Kasumi-1 (cell line): ENCODE measurements at places on chromosomes 1 and 21.

DNA sequence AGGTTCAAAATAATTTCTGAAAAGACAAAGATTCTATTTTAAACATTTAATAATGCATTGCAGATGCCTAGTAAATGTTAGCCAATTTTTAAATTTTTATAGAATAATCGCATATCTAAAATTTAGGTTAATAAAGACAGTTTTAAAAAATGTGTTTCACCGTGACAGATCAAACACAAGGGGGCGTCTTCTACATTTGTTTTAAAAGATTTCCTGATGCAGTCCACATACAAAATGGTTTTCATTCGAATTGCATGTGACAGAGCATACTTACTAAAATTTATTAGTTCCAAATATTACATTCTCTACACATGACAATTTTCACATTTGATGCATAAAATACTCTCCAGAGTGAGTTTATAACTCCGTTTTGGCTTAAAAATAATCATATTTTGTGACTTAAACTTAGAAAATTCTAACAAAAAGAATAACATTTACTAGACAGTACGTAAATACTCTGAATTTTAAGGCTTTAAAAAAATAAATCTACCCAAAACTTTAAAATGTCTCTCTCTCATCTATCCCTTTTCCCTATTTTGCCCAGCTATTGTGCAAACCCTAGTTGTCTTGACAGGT is 75.5 kb downstream of the ADAMTS1 start:
- DNase-seq = peak; percentile 54

DNA sequence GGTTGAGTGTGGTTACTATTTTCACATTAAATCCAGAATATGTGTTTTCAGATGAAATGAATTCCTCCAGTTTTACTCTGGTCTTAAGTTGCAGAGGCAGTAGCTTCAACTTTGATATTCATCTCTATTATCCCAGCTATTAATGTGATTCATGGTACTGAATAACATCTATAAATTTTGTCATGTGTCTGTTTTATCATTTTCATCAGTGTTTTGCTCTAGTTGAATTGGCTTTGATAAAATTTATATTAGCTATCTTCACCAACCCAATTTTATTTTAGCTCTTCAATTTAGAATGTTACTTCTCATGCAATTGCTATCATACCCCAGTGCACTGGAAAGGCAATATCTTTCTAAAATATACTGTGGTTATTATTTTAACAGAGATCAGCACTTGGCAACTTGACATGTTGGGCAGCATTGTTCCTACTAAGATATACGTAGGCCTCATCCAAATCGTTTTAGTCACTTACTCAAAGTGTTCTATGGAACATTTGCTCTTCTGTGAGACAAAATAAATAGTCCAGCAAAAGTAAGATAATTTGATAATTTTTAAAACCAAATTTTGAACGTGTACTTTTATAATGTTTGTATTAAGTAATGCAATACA is 184.3 kb downstream of the NCAM2 start:
- no peak for DNase-seq

GRCh38 chr1:23719162-23719820 is 24.0 kb upstream of the ELOA start:
- DNase-seq = no peak

DNA sequence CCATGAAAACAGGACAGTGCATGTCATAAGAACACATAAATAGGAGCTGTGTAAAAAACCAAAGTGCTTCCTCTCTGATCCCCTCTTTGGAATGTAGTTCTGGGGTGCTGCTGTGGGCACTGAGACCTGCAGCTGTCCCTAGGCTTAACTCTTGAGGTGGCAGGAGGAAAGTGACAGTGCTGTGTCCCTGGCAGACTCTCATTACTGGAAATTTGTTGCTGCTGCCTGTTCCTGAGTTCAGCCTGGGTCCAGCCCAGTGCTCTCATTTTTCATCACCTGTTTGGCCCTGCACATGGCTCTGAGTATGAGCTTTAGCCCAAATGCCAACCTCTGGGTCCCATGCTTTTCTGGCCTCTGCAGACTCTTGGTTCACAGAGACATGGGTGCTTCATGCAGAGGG is 329.3 kb downstream of the DSCAM start:
- no peak for DNase-seq

DNA sequence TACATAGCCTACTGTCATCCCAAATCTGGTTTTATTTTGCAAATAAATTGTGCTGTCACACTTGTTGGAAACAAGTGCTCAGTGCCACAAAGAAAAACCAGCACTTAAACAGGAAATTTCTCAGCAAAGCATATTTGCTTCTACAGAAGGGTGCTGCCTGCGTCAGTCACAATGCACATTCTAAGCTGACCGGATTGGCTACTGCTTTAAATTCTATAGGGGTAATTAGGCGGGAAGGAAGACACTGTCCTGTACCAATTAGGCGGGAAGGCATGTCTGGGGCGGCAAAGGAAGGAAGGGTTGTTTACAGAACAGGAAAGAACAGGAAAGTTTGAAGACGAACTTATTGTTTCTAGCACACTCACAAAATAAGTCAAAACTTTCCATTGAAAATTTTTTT is 2.8 kb downstream of the IFI16 start:
- peak; percentile 92 for DNase-seq

DNA sequence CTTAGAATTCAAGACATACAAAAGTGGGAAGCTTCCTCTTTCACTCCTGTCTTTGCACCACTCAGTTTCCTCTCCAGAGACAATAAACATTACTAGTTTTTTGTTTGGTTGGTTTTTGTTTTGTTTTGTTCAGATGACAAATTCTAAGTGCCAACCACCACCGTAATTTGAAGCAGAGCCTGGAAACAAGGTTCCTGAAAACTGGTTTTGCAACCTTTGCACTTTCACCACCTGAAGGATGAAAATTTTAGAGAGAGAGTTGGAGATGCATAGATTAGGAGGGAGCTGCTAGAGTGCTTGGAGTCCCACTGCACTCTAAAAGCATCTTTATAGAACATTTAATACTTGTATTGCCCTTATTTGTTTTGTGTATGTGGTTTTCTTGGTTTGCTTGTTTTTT is 20.2 kb upstream of the MGST3 start:
- DNase-seq = no peak

GRCh38 chr21:16535102-16535422 is 805.3 kb downstream of the USP25 start:
- DNase-seq = no peak

GRCh38 chr1:47738560-47739182 is 258.5 kb downstream of the TRABD2B start:
- DNase-seq = no peak

DNA sequence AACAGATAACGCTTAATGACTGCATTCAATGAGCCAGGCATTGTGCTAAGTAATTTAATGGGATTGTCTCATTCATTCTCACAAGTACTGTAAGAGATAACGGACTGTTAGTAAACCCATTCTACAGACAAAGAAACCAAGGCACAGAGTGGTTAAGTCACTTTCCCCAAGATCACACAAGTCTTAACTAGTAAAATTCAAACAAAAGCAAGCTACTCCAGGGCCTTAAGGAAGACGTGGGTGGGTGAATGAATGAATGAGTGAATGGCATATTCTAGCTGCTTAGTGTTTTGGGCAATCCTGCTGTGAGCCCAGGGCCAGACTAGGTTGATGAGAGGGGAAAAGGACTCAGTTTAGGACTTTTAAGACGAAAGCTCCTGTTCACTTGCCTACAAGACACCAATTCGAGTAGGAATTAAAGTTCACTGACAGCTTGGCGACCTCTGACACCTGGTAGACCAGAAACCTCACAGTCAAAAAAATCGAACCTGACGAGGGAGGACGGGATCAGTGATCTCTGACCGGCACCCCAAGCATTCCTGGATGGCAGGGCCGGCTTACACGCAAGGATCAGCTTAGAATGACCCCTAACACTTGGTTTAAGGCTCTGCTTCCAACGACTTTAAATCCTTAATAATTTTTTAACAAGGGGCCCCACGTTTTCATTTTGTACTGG is 557 bp downstream of the EMC1 start:
- DNase-seq = no peak

DNA sequence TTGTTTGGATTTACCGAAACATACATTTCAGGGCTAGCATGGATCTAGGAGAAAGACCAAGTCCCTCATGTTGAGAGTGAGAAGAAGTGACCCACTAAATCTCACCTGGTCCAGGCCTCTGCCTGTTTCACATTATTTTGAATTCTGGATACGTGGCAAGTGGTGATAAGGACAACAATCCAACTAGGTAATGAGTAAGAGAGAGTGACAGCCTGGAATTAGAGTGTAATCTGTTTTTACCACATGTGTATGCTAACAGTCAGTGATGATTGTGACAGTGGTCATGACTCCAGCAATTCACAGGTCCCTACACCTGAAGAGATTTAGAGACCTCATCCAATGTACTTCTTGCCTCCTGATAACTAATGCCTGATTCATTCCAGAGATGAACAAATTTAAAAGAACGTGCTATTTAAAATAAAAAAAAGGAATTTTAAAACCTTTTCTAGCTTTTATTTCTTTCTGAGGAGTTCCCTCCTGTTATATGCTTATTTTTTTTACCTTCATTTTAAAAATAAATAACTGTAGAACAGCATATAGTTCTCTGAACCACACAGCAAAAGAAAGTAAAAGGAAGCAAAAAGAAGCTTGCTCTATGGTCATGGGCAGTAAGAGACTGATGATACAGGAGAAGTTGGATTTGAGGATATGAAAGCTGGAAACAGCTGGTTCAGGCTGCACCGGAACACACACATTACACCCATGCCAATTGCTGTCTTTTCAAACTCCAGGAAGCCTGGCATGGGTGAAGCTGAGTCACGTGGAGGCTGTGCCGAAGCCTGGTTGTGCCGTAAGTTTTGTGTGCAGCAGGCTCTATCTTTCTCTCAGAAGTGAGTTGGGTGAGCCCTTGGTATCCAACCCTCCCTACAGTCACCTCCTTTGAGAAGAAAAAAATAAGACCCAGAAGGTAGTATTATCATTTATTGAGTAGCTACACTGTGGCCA is 14.7 kb downstream of the C1orf116 start:
- DNase-seq = no peak

GRCh38 chr1:53946252-53947171 is at the start of gene LRRC42:
LRRC42 (plus strand) TSS chr1:53946350; CDS start chr1:53952000, 5,650 bp downstream.
- DNase-seq = no peak

DNA sequence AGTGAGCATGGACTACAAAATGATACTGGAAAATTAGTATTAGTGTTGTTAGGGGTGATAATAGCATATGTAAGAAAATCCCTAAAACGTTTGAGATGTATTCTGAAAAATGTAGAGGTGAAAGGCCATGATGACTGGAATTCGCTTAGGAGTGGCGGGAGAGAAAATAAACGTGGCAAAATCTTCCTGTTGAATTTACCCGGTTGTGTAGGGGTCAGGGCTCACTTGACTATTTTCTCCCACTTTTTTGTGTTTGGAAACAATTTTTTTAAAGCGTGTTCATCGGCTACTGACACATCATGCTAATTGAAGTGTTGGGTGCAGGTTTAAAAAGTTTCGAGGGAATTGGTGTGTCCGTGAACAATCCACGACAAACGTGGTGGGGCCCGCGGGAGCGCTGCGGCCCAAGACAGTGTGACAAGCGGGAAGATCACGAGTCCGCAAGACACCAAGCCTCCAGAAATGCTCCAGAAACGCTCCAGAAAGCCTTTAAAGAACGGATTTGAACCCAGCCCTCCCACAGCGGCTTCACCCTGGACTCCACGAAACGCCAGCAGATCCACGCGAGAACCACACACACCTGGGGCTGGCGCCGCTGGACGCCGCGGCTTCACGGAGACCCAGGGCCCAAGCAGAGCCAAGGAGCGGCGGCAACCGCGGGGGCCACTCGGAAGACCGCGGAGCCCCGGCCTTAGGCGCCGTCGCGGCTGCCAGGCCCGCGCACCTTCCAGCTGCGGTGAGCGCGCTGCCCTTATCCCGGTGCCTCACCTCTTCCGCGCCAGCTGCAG is 573 bp downstream of the PSMG1 start:
- peak; percentile 24 for DNase-seq

- no peak for DNase-seq
Measured at GRCh38 chr1:158583962-158584361, 4.3 kb upstream of the OR10X1 start.

DNA sequence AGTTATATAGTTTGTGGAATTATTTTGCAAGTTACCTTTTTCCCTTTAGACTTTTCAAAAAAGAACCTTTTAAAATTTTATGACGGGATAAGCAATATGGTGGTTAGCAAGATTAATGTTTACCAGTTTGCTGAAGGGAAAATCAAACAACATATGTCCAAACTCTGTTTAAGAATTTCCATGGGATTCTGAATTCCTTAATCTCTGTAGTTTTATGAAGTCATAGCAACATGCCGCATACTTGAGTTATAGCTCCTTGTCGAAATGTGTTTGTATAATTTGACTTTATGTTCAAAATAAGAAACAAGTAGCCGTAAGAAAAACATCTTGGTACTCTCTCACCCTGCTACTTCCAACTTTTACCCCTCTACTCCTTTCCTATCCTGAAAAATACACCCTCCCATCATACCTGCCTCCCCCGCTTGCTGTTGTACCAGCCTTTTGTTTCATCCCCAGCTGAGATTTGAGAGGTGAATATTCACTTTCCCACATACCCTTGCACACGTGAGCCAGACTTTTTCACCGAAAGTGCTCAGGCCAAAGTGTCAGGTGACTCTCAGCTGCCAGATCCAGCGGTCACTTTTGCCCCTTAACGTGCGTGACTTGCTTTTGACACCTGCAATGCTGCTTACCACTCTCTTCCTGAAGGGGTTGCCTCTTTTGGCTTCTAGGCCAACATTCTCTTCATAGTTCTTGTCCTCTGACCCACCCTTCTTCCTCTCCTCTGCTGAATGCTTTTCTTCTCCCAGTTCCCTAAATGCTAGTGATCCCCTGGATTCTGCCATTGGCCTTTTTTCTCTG is 83.5 kb upstream of the ZNF326 start:
- no peak for DNase-seq

- DNase-seq = peak; percentile 71
Measured at GRCh38 chr1:8879922-8880676, 1.6 kb upstream of the ENO1 start.

DNA sequence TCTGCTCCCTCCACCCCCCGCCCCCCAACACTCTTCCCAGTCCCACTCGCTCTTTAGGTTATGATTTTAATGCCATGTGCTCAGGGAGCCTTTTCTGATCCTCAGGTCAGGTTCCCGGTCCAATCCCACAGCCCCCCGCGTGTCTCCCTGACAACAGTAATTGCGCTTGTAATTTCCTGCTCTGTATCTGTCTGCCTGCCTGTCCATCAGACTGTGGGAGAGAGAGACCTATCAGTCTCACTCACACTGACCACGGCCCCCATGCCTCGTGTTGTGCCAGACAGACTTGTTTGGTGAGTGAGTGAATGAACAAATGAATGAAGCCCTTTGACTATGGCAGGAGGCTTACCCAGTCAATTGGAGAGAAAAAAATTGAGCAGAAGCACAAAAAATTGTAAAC is 50.8 kb upstream of the ECE1 start:
- no peak for DNase-seq

DNA sequence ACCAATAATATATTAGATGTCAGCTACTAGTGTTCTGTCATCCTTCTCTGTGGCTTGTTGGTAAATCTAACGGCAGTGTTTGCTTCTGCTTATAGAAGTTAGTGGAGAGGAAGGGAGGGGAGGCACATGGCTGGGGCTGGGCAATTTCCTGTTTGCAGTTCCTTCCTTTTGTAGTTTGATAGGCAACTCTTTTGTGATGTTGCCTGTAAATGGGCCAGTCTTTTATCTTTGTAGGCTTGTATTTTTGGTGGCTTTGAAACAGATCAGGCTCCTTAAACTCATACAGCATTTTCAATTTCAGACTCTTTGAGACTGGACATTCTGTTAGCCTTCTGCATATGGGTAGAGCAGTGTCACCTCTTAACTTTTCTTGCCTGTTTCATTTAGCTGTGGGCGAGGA is 48.1 kb downstream of the CDC14A start:
- peak; percentile 89 for DNase-seq
